HAP-1 (cell line): ENCODE measurements at places on chromosomes 4 and X.

DNA sequence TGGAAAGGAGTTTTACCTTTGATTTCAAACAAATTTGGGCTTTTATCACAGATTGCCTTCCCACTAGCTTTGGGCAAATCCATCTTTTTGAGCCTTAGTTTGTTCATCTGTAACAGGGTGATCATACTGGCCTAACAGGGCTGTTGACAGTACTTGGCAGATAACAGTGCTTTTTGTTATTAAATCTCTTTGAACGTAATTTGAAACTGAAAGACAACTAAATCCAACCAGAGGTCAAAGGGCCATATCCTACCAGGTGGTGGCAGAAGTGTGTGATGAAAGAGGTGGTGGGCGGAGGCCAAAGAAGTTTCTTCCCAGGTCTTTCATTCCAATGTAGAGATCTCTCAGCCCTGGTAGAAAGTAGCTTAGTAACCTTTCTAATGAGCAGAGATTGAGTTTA, 35.2 kb upstream of the TADA2B start:
- no peak for DNase-seq

GRCh38 chrX:42077675-42078074, 154.3 kb upstream of the CASK start:
- no peak for DNase-seq

- no peak for DNase-seq
These were observed 250.7 kb downstream of the CBR4 start for GRCh38 chr4:168759321-168759720.

GRCh38 chrX:21756785-21757529, 959 bp downstream of the SMPX start:
- no peak for DNase-seq

DNA sequence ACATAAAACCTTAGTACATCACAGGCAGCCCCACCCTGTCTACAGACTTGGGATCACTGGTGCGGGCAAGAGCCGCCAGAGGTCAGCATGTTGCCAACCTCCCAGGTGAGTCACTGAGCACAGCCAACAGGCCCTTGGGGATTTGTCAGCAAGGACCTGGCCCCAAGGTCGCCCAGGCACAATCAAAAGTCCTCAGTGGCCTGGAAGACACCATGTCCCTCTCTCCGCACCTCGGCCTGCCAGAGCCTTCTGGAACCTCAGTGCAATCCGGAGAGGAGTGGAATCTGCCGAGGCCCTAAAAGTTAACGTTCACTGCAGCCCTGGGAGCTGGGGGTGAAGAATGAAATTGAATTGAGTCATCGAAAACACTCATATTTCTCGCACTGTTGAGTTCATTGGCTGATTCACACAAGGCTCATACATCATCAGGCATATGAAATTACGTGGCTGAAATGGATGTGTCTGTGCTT, 74.3 kb downstream of the WFS1 start:
- DNase-seq: no peak

- DNase-seq: no peak
These were observed 63.9 kb upstream of the CT45A1 start for GRCh38 chrX:135649561-135649960.

DNA sequence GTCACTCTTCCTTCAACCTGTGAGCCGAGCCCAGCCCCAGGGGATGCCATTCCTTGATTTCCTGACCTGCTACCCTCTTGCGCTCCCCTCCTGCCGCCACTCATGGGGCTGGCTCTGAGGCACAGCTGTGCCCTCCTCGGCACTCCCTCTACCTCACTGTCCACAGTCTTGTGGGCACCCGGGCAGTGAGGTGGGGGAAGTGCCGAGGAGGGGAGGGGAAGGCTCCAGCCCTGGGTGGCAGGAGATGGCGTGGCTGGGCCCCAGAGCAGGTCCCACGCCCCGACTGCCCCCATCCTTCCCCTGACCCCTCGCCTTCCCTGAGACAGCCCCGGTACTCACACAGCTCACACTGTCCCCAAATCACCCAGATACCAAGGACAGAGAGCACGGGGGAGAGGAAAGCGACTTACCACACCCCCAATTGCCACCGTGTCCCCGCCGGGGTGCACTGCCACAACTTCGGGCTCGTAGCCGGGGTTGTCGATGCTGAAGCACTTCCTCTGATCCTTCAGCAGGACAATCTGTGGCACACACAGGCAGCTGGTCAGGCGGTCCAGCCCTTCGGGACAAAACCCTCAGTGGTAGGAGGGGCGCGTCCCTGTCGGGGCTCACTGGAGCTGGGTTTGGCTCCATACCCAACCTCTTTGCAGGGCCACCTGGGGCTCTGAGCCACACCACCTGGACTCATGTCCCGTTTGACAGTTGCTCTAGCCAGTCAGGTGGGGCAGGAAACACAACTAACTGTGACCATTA, 37.9 kb downstream of the WDR1 start:
- no peak for DNase-seq

DNA sequence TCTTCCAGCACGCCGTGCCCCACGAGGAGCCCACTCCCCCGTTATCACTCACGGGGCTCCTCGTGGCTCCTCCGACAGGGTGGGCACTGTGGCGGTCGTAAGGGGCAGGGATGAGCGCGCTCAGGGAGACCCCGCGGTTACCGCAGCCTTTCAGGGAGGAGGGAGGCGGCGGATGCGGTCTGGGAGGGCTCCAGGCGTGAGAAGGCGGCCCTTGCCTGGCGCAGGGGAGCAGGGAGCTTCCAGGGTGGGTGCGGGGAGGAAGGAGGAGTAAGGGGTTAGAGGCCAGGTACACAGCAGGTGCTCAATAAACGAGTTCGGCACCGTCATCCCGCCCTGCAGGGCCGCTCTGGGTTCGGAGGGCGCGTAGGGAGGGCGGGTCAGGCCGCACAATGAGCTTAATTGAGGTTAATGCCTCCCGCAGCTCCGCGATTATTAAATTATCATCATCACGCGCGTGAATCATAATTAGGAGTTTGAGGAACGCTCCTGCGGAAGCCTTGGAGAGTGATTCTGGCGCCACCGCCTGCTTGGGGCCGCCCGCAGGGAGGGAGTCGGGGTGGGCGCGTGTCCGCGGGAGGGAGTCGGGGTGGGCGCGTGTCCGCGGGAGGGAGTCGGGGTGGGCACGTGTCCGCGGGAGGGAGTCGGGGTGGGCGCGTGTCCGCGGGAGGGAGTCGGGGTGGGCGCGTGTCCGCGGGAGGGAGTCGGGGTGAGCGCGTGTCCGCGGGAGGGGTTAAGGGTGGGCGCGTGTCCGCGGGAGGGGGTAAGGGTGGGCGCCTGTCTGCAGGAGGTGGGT, 7.6 kb upstream of the NKX1-1 start:
- DNase-seq: no peak

GRCh38 chr4:143397887-143398286, 61.2 kb downstream of the GAB1 start:
- DNase-seq: peak; percentile 30

GRCh38 chrX:45755703-45756102, 555.0 kb upstream of the DIPK2B start:
- no peak for DNase-seq

DNA sequence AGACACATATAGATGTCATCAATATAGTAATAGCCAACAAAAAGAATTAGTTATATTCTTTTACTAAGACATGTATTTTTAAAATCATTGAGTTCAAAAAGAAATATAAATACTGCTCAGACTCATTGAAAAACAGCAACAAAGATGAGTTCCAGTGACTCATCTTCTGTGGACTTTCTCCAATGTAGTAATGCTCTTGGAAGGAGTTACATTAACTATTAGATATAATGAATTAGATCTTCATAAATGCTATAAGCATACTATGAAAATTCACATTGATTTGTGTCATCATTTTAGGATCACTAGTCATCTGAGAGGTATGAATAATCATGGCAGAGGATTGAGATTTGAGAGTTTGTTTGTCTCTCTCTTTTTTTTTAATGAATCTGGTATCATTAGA, 547.8 kb upstream of the PCDH7 start:
- DNase-seq: no peak

GRCh38 chr4:68447201-68447600, at the start of gene TMPRSS11E:
Gene TMPRSS11E, plus strand, starts transcription at chr4:68447463. Its CDS starts 50 bp downstream, at chr4:68447513.
- DNase-seq: no peak

DNA sequence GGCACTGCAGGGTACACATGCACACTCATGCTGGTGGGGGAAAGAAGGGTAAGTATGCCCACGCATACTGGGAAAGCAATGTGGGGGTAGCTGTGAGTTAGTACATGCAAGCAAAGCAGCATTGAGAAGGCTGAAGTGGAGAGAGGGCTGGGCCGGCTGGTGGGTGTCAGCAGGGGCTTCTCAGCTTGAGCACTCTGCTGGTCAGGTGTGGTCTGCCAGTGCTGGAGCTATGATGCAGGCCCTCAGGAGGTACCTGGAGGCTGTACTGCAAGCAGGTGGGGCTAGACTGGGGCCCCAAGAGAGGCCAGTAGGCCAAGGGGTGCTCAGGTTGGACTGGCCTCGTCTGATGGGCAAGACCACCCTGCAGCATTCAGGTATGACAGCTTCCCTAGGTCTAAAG, 61.9 kb upstream of the SERPINA7 start:
- no peak for DNase-seq

- no peak for DNase-seq
These were observed 190.3 kb upstream of the TAPT1 start for GRCh38 chr4:16416601-16417000.

- no peak for DNase-seq
These were observed 123.0 kb upstream of the MAMLD1 start for GRCh38 chrX:150239946-150240642.

- peak; percentile 56 for DNase-seq
These were observed 2.4 kb upstream of the SH3KBP1 start for GRCh38 chrX:19889582-19890342.

- no peak for DNase-seq
These were observed 1028.8 kb upstream of the IGFBP7 start for GRCh38 chr4:58138786-58139668.

DNA sequence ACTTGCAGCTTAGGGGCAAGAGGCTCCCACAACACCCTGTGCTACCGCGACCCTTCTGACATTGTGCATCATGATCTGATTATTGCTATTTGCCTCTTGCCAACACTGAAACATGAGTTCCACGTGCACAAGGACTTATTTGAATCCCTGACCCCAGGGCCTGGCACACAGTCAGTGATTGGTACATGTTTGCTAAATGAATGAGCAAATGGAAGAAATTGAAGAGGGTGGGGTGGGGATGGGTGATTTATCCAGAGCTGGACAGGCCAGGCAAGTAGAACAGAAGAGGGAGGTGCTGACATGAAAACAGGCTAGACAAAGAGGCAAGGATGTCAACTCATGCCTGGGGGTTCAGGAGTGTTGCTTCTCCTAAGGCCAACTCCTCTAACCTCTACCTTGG, 24.9 kb upstream of the RPL39 start:
- DNase-seq: no peak

DNA sequence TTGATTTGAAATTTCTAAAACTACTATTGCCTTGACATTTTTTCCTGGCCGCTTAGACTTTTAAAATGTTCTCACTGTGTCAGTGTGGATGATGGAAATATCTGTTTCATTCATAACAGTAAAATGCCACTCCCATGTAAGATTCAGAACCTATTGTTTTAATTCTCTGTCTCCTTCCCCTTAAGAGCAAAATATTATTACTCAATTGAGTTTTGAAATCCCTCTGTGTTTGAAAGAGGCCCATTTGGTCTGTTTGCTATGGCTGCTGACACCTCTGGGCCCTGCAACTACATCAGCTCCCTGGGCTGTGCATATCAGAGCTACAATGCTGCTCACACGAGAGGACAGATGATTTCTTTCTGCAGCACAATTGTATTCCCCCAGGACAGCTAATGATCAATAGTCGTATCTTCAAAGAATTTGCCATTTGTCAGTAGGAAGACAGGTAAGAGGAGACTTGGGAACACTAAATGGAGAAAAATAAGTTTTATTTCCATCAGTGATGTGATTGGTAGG, 388.0 kb upstream of the GALNT7 start:
- DNase-seq: no peak

DNA sequence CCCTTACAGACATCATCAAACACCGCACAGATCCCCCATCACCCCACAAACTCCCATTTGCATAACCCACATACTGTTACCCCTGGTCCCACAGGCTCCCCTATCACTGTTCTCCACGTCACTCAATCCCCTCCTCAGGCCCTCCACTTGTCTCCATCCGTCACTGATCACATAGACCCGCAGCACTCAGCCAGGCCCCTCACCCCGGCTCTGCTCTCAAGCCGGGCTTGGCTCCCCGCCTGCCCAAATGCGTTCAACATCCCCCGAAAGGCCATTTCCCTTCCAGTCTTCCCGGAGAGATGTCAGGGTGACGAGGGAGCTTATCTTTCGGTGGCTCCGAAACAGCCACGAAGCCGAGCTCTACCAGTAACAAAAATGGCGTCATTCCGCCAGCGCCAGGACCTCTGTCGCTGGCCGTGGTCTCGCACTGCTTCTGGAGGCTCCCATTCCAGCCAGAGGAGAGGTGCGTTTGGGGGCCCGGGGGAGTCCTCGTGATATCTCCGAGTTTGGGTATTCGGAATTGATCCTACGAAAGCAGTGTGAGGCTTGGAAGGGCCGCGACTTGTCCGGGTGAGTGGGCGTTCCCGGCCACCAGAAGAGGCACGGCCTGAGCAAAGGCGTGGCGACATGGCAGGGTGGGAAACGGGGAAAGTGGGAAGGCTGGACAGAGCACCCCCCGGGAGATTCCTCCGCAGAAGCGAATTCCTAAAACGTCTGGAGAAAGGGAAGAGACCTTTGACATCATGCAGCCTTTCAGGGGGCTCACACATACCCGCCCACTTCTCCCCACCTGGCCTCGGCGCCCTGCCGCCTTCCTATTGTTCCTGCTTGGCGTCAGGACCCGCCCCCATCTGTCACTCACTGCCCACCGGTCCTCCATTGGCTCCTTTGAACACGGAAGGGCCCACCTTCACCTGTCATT, at the start of gene ZNF630:
Gene ZNF630, minus strand, starts transcription at position 577 of the 922 bp plus-strand sequence. CDS start 4,754 bp downstream, outside the sequence.
- no peak for DNase-seq

DNA sequence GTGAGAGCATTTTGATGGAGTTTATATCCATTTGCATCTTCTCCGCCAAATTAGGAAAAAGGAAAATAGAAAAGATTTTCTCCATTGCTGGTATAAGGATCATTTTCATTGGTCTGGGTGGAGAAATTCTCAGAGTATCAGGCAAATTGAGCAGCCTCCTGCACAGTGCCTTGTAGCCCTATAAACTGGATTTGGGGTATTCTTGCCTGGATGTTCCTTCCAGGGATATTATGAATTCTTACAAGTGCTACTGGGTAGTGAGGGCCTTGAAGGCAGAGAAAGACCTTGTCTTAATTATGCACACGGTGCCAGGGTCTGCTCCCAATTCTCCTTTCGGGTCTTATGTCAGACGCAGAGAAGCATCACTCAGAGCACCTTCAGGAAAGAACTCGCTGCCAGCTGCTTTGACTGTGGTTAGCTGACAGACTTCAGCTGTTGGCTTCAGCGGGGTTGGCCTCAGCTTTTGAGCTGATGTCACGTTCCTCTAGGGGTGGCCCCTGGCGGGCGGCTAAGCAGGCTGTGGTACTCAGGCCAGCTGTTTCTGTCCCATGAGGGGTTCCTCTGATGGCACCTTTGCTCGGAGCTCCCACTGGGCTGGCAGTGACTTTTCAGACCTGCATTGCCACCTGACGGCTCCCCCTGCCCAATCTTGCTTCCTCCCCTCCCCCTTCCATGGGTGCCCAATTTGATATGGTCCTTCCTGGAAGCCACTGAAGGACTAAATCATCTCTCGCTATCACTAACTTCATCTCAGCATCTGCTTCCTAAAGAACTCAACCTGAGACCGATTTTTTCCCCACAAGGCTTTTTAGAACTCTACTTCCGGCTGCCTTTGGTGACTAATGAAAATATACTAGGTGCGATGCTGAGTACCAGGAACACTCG, 519.5 kb downstream of the BCOR start:
- no peak for DNase-seq
